ENCODE measurements at places on chromosomes 11 and 22.

GRCh38 chr22:41517172-41518047 lies 26.9 kb downstream of the POLR3H start:
- DNase-seq = peak; percentile 73

GRCh38 chr11:116124922-116125714 lies 620.9 kb upstream of the CADM1 start:
- no peak for DNase-seq

DNA sequence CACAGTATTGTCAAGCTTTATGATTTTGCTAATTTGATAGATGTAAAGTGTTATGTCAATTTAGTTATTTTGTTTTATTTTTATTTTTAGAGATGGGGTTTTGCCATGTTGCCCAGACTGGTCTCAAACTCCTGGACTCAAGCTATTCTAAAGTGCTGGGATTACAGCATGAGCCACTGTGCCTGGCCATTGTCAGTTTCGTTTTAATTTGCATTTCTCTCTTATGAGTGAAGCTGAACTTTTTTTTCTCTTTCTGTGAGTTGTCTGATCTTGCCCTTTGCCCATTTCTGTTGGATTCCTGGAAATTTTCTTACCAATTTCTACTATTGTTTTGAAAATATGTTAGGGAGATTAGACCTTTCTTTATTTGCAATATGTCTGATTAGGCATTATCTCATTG lies 15.5 kb downstream of the NEU3 start:
- DNase-seq = no peak

- no peak for DNase-seq
Observed at GRCh38 chr11:28448186-28448585, 340.0 kb downstream of the METTL15 start.

- DNase-seq = no peak
Observed at GRCh38 chr11:34668583-34669053, 47.7 kb downstream of the EHF start.

Data from activated CD8-positive, alpha-beta memory T cell treated with anti-CD3 and anti-CD28 coated beads for 24 hours (primary cell).